ENCODE measurements at places on chromosomes 16 and 17. TPM values are rescaled to one million over a fixed set of nuclear protein-coding genes. Genes with fewer than 3 reads are reported as not detected.

The MYH2 gene
- total RNA-seq: 0.22 TPM

DNA sequence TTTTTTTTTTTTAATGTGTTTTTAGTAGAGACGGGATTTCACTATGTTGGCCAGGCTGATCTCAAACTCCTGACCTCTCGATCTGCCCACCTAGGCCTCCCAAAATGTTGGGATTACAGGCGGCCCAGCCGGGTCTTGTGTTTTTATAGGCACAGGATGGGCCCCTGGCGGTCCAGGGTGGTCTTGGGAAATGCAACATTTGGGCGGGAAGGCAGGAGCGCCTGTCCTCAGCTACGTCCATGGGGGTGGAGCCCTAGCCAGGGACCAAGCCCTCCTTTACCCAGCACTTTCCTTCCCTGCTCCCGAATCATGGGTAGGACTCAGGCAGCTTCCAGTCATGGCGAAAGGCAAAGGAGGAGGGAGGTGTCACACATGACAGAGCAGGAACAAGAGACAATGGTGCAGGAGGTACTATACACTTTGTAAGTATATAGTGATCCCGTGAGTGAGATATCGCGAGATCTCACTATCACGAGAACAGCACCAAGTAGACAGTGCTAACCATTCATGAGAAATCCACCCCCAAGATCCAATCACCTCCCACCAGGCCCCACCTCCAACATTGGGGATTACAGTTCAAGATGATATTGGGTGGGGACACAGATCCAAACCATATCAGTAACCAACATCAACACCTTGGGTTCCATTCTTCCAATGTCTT, 226.7 kb upstream of the WSCD1 start:
- DNase-seq: no peak

The CYB5B gene
- 53.2 TPM for total RNA-seq

DNA sequence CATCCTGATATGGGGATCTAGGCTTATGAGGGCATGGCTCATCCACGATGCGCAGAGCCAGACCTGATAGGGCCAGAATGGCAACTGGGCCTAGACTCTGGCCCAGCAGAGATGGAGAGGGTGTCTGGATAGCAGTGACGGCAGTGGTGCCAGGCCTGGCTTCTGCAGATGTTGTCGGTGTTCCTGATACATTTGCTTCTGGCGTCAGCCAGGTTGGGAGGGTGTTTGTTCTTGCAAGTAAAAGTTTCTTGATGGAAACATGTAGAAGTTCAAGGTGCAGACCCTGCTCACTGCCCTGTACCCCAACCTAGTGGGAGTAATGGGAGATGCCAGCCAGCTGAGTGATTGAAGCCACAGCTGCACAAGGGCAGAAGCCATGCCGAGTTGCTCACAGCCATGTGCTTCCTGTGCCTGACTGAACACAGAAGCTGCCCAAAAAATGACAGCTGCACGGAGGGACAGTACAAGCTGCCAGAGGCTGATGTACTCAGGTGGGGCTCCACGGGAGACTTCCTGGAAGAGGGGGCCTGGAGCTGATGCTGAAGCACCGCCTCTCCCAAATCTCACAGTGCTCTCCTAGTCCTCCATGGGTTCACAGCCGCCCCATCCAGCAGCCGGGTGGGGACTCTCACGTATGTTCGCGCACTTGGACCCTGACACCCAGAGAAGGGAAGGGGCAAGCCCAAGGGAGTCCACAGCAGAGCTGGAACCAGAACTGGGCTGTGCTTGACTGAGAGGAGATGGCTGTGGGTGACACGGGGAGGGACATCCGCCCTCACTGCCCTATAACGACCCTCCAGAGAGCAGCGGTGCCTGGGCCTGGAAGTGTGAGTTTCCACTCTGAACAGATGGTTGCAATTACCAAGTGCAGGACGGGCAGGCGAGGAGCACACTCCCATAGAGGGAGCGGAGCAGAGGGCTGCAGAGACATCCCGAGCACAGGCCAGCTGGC, 78.7 kb downstream of the N4BP1 start:
- peak; percentile 74 for DNase-seq

- no peak for DNase-seq
These were observed 12.8 kb downstream of the ITGAE start for GRCh38 chr17:3788200-3788599.

GRCh38 chr17:38358586-38359513, 7.2 kb downstream of the SOCS7 start:
- no peak for DNase-seq

DNA sequence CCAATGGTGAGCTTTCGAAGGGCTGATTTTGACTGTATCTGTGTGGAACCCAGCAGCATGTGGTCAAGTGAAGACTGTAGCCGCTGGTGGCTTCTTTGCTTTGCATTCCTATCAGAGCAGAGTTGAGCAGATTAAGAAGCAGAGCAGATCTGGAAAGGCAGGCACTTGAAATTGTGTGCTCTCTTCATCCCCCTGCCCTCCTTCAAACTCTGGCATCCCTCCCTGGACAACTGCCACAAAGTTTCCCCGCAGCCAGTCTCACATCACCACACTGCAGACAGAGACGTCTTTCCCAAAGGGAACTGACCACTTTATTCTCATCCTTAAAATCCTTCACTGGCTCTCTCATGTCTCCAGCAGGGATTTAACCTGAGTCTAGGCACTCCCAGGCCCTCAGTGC, 237.1 kb upstream of the DYNLRB2 start:
- no peak for DNase-seq

The IRX3 gene
- total RNA-seq: 70.2 TPM

The CACNG1 gene
- total RNA-seq: not detected

The CA5A gene
- not detected for total RNA-seq

The TMEM204 gene
- 19.8 TPM for total RNA-seq

GRCh38 chr17:29283961-29284360, 10.0 kb downstream of the NUFIP2 start:
- DNase-seq: no peak

DNA sequence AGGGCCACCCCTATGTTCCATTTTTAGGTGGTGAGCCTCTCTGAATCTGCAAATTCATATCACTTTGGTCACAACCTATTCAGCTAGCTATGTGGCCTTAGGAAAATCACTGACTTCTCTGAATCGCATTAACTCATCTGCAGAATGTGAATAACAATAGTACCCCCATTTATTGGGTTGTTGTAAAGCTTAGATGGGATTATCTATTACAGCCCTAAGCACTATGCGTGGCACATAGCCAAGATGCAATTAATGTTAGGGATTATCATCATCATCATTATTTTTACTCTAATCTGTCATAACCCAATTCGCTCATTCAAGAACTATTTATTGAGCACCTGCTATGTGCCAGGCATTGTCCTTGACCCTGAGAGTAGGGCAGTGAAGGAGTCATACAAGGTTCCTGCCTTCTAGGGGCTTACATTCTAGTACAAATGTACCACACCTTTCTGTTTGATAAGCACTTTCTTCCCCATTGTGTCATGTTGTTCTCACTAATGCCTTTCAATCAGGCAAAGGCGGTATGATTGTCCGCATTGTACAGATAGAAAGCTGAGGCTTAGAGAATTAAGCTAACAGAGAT, 38.5 kb downstream of the CHD9 start:
- no peak for DNase-seq

The WNT9B gene
- total RNA-seq: 0.62 TPM

- no peak for DNase-seq
These were observed 63.8 kb downstream of the SMPD3 start for GRCh38 chr16:68384288-68385161.

The ITGB4 gene
- 5.7 TPM for total RNA-seq

DNA sequence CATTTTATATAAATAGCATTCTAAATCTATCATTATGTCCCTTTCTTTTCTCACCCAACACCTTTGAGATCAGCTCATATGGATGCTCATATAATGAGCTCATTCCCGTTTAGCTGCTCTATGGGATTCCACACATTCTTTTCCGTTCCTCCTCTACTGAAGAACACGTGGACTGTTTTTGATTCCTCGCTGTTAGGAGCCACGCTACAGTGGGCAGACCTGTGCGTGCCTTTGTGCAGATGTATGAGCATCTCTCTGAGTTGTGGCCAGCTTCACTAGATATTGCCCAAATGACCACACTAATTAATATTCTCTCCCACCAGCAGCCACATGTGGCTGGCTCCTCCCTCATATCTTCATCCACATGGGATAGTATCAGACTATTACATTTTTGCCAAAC, 6.0 kb upstream of the TNFRSF13B start:
- no peak for DNase-seq

The AGRP gene
- total RNA-seq: not detected

- no peak for DNase-seq
These were observed 30.0 kb downstream of the CFAP52 start for GRCh38 chr17:9606453-9606852.
